AG04450 (cell line): ENCODE measurements at places on chromosomes 7 and 10.

DNA sequence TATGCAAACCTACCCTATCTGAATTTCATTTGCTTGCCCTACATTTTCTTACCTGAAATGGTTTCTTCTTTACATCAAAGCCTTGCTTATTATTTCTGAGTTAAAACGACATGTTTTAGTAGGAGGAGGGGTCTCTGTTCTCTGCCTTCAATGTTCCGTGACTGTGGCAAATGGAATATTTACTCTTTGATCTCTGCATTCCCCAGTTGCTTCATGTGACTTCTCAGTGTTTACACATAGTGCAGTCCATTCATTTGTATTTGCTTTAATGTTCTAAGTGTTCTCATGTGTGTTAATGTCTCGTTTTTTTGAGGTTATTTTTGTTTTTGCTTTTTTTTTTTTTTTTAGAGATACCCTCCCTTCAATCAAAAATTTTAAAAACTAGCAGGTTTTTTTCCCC lies 75.8 kb downstream of the GNAI1 start:
- DNase-seq: no peak

DNA sequence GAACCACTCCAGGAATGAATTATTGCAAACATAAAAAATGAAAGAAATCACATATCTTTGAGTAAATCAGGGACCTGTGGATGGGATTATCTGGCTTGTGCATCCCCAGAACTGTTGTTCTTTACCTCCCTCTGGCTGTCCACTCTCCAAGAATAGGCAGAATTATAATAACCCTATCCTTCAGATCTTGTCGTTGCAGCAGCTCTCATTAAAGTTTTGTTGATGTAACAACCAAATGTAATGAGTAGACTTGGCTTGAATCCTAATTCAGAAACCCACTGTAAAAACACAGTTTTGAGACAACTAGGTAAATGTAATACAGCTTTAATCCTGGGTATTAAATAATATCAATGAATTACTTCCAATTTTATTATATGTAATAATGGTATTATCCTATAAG lies 16.2 kb downstream of the LSM5 start:
- no peak for DNase-seq

DNA sequence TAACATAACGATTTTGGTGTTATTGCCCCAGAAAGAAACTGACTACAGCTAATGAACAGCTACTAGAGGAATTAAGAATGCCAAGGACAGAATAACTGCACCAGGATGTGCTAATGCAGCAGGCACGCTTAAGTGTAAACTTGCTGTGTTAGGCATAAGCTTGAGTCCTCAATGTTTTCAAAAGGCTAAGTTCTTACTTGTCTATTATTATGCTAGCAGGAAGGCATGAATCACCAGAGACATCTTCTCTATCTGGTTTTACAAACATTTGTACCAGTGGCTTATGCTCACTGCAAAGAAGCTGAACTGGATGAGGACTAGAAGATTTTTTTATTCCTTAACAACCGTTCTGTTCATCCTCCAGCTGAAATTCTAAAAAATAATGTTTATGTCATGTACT lies 1035.3 kb downstream of the NRG3 start:
- no peak for DNase-seq

- peak; percentile 63 for DNase-seq
Observed at GRCh38 chr10:16832351-16833080, 15.3 kb upstream of the RSU1 start.

DNA sequence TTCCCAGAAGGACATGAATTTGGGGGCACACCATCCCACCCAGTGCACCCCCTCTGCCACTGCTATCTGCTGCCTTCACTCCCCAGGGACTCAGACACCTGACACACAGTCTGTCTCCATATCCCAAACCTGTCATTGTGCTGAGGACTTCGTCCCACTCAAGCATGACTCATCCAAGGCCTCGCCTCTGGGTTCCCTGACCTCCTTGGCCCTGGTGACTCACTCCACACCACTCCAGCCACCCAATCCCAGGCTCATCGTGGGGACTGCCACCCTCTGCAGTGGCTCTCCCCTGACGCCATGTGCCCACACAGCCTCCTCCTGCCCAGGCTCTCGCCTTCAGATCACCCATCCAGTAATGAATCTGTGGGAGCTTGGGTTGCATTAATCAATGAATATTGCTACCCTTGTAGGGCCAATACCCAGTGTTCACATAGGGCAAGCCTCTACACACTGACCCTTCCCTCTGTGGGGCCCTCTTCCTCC lies 6.6 kb upstream of the INSIG1 start:
- DNase-seq: no peak

DNA sequence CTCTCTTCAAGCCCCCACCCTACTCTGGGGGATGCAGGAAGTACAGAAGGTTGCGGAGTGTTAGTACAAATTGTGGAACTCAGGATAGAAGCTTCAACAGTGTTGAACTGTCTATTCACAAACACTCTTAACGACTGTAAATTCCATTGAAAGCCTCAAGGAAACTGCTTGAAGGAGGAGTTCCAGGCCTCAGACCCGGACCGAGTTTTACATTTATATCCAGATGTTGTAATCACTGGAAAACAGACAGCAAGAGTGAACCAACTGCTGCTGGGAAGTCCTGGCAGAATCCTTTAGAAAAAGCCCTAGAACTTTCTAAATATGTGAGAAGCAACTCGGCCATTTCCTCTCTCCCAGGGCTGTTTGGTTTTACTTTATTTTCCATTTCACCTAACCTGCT lies 84.1 kb upstream of the LRRC18 start:
- DNase-seq: peak; percentile 2

- no peak for DNase-seq
Observed at GRCh38 chr7:81068-81925, 111.1 kb upstream of the FAM20C start.
